Adrenal gland (tissue), 19 donors: ENCODE measurements at places on chromosomes 12 and 14.

- no peak for DNase-seq
Measured at GRCh38 chr14:37170993-37171392, 1.4 kb downstream of the SLC25A21 start.

GRCh38 chr12:73180734-73181133, 908.6 kb downstream of the TRHDE start:
- no peak for DNase-seq

DNA sequence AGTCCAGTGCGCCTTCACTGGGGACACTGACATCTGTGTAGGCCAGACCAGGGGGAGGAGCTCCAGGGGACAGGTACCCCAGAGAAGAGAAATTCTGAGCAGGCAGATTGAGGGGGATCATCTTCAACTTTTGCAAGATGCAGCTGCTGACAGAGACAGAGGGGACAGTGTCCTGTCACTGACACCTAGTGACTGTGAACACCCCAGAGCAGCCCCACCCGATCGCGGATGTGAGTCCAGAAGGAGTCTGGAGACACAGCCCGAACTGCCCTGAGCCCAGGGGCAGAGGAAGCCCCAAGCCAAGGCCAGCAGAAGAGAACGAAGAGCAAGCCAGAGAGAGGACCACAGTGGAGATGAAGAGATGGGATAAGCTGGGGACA, 21.7 kb upstream of the LRTM2 start:
- no peak for DNase-seq

DNA sequence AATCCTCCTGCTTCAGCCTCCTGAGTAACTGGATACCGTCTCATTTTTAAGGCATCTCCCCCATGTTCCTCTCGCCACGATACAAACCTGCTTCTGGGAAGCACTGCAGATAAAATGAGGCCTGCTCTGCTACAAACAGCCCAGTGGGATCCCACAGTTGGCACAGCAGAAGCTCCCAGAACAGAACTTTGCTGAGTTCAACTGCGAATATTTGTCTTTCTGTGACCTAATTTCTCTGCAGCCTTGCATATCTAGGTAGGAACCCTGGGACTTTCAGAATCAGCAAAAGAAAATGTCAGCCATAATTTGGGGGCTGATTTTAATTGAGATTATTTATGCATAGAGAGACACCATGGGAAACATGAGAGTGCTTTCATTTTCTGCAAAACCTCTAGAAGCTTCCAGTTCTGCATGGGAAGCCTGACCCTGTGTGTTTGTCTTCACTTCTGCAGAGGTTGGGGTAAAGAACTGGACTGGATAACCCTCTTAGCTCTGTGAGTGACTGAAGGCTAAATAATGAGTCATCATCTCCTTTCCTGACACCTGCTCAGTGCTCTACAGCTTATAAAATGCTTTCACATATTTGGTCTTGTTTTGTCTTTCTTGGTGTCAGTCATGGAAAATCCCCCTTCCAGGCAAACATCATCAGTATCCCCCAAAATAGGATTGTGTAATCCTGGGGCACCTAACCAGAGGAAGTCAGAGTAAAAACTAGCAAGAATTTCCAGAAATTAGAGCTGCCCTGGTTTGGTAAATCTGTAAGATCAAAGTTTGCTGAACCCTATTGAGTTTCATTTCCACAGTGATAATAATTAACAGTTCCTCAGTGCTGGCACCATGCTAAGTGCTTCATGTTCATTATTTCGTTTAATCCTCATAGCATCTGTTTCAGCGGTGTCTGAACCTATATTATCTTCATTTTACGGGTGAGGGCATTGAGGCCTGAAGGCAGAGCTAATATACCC, 185.8 kb downstream of the SLC15A4 start:
- DNase-seq: no peak

DNA sequence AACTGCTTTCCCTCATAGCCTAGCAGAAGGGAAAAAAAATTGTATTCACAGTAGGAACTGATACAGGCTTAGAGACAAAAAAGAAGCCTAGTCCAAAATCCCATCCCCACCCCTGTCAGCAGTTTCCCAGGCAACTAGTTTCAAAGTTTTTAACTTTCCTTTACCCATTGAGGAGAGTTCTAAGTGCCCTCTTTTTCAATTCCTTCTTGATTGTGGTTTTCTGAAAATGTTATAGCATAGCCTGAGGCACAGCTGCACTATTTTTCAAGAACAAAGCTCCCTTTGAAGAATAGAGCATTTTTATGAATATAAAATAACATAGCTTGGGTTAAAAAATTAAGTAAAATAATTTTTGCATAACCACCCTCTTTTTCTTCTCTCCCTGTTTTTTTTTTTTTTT, 81.6 kb downstream of the IPO8 start:
- no peak for DNase-seq

GRCh38 chr12:19066475-19067001, 63.0 kb upstream of the PLEKHA5 start:
- no peak for DNase-seq

DNA sequence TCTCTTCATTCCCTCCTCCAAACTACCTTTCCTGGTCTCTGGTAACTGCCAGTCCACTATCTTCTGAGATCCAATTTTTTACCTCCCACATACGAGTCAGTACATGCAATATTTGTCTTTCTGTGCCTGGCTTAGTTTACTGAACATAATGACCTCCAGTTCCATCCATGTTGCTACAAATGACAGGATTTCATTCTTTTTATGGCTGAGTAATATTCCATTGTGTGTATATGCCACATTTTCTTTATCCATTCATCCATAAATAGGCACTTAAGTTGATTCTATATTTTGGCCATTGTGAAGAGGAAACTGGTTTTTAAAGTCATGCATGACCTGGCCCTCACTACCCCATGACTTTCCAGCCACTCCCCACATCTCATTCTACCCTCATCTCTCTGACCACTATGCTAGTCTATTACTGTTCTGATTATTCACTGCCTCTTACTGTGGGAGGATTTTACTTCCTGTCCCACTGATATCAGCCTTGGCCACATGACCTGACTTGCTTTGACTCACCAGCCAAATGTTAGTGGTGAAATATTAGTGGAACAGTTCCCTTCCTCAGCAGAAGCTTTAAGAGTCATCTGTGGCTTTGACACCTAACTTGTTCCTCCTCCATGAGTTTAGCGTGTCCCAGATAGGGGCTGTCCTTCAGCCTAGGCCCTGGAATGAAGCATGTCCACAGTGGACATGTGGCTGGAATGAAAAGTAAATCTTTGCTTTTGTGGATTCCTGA, 52.2 kb downstream of the GOLGA5 start:
- peak; percentile 34 for DNase-seq
